ENCODE measurements at places on chromosomes 12 and 14.

DNA sequence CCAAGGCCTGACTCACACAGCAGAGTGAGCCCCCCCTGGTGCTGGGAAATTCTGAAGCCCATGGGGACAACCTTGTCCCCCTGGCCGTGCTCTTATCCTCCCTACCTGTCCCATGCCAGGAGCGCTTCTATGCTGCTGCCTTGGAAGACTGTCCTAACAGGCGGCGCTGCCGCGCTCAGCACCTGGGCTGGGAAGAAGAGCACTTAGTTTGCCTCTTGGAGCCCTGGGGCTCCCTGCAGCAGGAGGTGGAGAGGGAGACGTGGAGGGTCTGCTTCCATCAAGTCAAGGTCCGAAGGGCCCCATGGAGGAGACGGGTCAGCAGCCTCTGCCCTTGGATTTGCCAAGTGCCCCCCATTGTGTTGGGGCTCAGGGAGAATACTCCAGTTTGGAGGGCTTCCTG lies 300.5 kb downstream of the CACNA1C start:
- no peak for DNase-seq

- no peak for DNase-seq
Observed at GRCh38 chr12:110424237-110424636, 20.7 kb upstream of the ANAPC7 start.

DNA sequence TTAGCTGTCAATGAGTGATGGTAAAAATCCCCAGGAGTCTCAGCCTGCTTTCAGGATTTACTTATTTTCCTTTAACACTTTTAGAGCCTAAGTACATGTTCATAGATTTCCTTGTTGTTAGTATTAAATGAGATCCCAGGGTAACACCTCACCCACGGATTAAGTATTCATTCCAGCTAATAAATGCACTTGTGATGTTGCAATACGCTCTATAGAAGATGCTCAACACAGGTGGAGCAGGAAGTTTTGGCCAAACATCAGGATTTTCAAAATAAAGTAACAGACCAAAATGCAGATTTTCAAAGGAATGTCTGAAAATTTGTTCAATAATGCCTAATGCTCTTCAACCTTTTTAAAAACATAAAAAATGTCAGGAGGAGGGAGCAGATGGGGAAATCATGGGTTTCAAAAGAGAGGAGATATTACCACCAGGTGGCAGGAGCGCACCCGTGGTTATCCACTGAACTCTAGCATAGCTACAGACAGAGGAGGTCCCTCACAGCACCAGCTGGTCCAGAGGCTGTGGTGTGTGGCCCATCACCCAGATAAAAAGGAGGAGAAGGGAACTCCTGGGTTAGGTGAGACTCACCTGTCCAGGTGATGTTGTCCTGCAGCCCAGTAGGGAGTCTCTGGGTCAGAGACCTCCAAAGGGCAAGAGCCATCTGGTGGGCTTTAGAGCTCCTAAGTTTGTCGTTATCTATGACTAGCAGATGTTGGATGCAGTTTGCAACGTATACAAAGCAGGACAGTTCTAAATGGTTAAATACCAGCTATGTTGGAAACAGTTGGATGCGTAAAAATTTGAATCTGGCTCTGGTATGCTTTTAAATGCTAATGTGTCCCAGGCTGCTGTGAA lies 1158.4 kb upstream of the TMEM132C start:
- DNase-seq = peak; percentile 33

DNA sequence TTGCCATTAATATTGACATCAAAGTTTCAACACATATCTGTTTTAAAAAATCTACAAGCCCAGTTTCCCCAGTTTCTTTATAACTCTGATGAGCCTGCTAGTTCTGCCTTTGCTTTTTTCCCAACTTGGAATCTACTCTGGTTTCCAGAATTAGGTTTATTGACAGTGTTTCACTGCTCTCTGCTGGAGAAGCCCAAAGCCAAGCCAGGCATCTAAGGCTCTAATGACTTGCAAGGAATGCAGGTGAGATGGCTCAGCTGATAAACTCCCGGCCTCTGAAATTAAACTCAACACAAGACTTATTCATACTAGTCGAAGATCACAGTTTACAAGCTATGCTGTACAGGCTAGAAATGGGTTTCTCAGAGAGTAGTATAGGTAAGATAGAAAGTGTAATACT lies 54.3 kb downstream of the HMGA2 start:
- DNase-seq = no peak
